ENCODE measurements at places on chromosomes 11 and 22. TPM values are rescaled to one million over a fixed set of nuclear protein-coding genes. Genes with fewer than 3 reads are reported as not detected.

CRYAB gene
- 56.5 TPM for total RNA-seq

MAP6 gene
- total RNA-seq = 4.2 TPM

RBM7 gene
- total RNA-seq = 33.6 TPM

DNA sequence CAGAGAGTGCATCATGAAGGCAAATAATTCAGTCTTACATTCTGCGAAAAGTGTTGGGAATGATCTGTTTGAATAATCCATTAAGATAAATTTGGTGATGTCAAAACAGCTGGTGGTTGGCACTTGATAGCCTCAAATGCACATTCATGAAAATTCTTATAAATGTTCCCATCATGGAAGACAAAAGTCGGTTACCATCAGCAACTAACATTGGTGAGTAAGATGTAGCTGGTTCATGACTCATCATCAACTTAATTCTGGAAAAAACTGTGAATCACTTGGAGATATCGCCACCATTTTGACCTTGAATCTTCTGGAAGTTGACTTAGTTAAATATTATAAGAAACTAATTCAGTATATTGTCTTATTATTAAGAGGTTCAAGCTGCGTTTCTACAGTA, 11.2 kb downstream of the CRYBB1 start:
- H3K36me3 ChIP-seq = no peaks in the 10 kb centered on the region
- H3K4me3 ChIP-seq = no peak overlapping the region
- H3K27ac ChIP-seq = peak overlapping the region; percentile 77
- DNase-seq = peak; percentile 72
- peaks cover 34% of the 10 kb centered on the region for H3K4me1 ChIP-seq
- H3K27me3 ChIP-seq = peaks cover 8% of the 10 kb centered on the region

- no peak overlapping the region for H3K4me3 ChIP-seq
- no peak overlapping the region for H3K27ac ChIP-seq
- H3K36me3 ChIP-seq = peaks cover 25% of the 10 kb centered on the region
- no peaks in the 10 kb centered on the region for H3K27me3 ChIP-seq
These were observed 63.5 kb downstream of the SIK2 start for GRCh38 chr11:111665777-111666176.

DNA sequence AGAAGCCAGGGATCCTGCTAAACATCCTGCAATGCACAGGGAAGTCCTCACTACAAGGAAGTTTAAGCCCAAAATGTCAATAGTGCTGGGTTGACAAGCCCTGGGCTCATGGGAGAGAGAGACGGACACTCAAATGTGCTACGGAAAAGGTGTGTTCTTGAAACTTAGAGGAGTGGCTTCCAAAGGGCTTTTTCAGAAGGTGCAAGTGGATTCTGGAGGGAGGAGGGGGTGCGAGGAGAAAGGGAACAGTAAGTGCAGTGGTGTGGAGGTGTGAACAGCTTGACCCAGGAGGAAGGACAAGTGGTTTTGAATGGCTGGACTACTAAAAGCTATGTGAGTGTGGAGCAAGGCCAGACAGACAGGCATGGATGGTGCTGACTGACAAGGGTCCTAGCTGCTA, 50.4 kb upstream of the CECR2 start:
- peaks cover 10% of the 10 kb centered on the region for H3K36me3 ChIP-seq
- H3K4me1 ChIP-seq = no peaks in the 10 kb centered on the region
- peaks cover 3% of the 10 kb centered on the region for H3K27me3 ChIP-seq
- H3K4me3 ChIP-seq = no peak overlapping the region

DNA sequence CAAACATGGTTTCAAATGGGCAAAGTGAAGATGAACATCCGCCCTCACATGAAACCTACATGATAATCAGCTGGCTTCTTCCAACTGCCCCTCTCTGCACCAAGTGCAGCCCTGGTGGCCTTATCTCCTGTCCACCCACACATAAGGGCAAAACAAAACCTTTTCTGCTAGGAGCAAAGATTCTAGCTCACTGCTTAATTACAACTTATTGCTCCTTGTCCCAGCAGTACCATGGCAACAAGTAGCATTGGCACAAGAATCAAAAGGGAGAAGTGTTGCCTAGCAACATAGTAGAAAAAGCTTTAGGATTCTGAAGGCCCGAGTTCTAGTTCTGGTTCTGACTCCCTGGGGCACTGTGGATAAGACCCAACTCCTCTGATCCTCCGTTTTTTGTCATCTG, 68.7 kb upstream of the BMAL1 start:
- no peaks in the 10 kb centered on the region for H3K36me3 ChIP-seq
- no peak for DNase-seq
- peaks cover 45% of the 10 kb centered on the region for H3K4me1 ChIP-seq
- no peaks in the 10 kb centered on the region for H3K27me3 ChIP-seq

DNA sequence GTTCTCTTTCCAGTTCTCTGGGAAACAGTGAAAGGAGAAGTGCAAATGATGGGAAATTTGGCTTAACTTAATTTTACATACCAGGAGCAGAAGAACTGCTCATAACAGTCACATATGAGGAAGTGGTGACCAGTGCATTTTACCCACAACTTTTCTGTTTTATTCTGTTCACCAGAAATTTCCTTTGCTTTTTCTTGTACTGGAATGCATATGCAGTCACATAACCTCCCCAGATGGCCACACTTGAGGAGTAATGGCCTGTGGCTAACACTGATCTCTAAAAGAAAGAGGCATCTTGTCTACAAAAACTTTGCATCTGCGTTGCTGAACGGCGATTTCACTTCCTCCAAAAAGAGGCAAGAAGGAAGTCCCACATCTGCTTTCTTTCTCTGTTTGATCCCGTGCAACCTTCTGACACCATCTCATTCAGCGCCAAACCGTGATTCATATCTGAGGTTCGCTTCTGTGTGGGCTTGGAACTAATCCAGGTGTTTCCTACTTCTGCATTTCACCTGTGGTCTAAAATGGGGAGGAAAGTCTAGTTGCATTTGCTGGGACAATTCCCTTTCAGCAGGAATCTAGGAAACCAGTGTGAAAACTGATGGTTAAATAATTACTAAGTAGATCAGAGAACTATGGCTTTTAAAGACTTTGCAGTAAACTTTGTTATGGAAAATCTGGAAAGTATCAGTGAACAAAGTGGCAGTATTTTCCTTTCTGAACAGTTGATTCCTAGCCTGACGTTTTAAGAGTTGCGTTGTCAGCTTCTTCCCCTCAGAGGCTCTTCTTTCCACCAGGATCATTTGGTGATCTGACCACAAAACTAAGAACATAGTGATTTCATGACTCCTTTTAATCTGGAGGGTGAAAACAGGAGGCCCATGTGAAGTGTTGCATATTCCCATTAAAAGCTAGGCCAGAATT, 4.2 kb upstream of the MPEG1 start:
- H3K4me1 ChIP-seq = peaks cover 30% of the 10 kb centered on the region
- peaks cover 17% of the 10 kb centered on the region for H3K27me3 ChIP-seq
- H3K4me3 ChIP-seq = peak overlapping the region; percentile 61
- H3K27ac ChIP-seq = no peak overlapping the region
- no peak for DNase-seq
- H3K36me3 ChIP-seq = no peaks in the 10 kb centered on the region

Measured in HFFc6 (cell line).